ENCODE measurements at places on chromosomes 6 and 20. TPM values are rescaled to one million over a fixed set of nuclear protein-coding genes. Genes with fewer than 3 reads are reported as not detected.
A peak's percentile ranks its signal among the peaks of the same experiment; 100 is the strongest.

- H3K27ac ChIP-seq, result peak overlapping the region; percentile 80
- H3K27me3 ChIP-seq, result no peaks in the 10 kb centered on the region
- H3K36me3 ChIP-seq, result peaks cover 44% of the 10 kb centered on the region
- peaks cover 71% of the 10 kb centered on the region for H3K4me1 ChIP-seq
Measured at GRCh38 chr6:35299674-35300073, 2.1 kb downstream of the DEF6 start.

TFAP2D gene
- total RNA-seq, result not detected

THEMIS gene
- 71.3 TPM for total RNA-seq

DNA sequence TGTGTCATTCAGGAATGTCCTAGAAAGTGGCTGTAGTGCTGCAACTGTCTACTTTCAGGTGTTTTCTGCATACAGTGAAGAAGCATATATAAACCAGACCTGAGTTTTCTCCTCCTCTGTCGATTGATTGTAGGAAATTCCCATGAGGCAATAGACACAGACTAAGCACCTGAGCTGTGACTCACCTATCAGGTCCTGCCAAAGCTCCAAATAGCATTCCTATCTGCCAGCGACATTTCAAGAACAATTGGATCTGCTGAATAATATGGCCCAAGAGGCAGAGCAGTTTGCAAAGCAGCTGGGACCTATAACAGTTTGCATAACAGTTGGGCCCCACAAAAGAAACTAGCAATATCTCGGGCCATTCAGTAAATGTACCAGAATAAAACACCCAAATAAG lies 360.4 kb downstream of the HAO1 start:
- no peak for DNase-seq
- no peak overlapping the region for H3K27ac ChIP-seq
- no peaks in the 10 kb centered on the region for H3K4me1 ChIP-seq
- H3K4me3 ChIP-seq, result no peak overlapping the region

TDRD6 gene
- total RNA-seq, result 0.09 TPM

GRCh38 chr6:701700-702479 lies 9.0 kb upstream of the EXOC2 start:
- H3K36me3 ChIP-seq, result no peaks in the 10 kb centered on the region
- no peak for DNase-seq
- peaks cover 6% of the 10 kb centered on the region for H3K27me3 ChIP-seq
- no peak overlapping the region for H3K27ac ChIP-seq
- H3K4me3 ChIP-seq, result no peak overlapping the region

DNA sequence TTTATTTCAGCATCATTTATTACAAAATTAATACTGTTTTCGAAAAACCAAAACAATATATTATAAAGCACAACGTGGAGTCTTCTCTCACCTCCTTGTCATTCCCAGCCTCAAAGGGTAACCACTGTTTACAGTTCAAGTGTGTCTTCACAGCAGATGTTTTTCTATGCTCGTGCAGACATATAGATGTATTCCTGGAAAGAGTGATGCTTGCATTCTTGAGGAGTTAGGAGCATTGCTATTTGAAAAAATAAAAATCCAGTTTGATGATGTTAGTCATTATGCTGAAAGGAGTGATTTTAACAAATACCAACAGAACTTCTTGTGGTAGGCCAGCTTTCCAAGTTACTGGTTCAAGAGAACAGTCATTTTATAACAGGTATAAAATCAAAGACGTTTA lies 234.9 kb downstream of the BCKDHB start:
- H3K4me1 ChIP-seq, result no peaks in the 10 kb centered on the region
- H3K36me3 ChIP-seq, result no peaks in the 10 kb centered on the region
- H3K27ac ChIP-seq, result no peak overlapping the region
- no peak for DNase-seq

- H3K4me1 ChIP-seq, result no peaks in the 10 kb centered on the region
- H3K4me3 ChIP-seq, result no peak overlapping the region
- H3K36me3 ChIP-seq, result no peaks in the 10 kb centered on the region
- no peaks in the 10 kb centered on the region for H3K27me3 ChIP-seq
- no peak overlapping the region for H3K27ac ChIP-seq
- no peak for DNase-seq
Measured at GRCh38 chr6:61100072-61100471, 1186.0 kb downstream of the KHDRBS2 start.

DNA sequence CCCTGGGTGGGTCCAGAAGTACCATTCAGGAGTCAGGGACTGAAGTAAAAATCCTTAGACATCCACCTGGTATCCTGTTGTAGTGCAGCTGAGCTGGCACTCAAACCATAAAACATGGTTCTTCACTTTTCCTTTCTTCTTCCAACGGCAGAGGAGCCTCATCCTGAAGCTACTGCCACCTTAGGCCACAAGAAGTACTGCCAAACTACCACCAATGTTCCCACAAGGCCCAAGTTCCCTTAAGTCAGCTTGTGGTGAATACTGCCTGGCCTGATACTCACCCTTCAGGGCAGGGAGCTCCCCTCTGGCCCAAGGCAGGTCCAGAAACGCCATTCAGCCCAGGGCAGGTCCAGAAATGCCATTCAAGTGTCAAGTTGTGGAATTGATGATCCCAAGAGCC lies 1053.4 kb upstream of the CITED2 start:
- H3K4me1 ChIP-seq, result no peaks in the 10 kb centered on the region
- H3K36me3 ChIP-seq, result no peaks in the 10 kb centered on the region
- no peak overlapping the region for H3K4me3 ChIP-seq
- DNase-seq, result no peak
- H3K27me3 ChIP-seq, result no peaks in the 10 kb centered on the region

- no peak overlapping the region for H3K27ac ChIP-seq
- H3K4me1 ChIP-seq, result no peaks in the 10 kb centered on the region
- no peaks in the 10 kb centered on the region for H3K27me3 ChIP-seq
- H3K4me3 ChIP-seq, result no peak overlapping the region
Measured at GRCh38 chr20:61099806-61100205, 152.3 kb upstream of the CDH4 start.

TXLNB gene
- 11.2 TPM for total RNA-seq

GRCh38 chr20:19890445-19891051 lies 126.6 kb upstream of the NAA20 start:
- no peak overlapping the region for H3K4me3 ChIP-seq
- H3K27ac ChIP-seq, result no peak overlapping the region
- H3K27me3 ChIP-seq, result no peaks in the 10 kb centered on the region
- no peaks in the 10 kb centered on the region for H3K4me1 ChIP-seq
- DNase-seq, result no peak
- no peaks in the 10 kb centered on the region for H3K36me3 ChIP-seq

DNA sequence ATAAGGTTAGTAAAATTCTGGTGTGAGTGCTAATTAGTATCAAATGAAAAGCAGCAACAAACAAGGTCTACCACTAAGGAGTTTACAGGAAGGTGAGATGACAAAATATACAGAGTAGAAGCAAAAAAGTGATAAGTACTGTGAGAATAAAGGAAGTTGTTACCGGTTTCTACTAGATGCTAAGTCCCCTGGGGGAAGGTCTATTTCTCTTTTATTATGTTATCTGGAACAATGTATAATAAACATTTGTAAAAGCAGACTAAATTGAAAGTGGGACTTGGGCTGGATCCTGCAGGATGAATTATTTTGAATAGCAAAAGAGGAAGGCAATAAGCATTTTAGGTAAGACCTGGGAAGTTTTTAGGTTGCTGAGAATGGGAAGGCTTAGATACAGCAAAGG lies 158.7 kb upstream of the SLC22A16 start:
- H3K27ac ChIP-seq, result no peak overlapping the region
- H3K4me1 ChIP-seq, result no peaks in the 10 kb centered on the region
- no peaks in the 10 kb centered on the region for H3K27me3 ChIP-seq
- H3K4me3 ChIP-seq, result no peak overlapping the region

- H3K27ac ChIP-seq, result peak overlapping the region; percentile 9
- H3K36me3 ChIP-seq, result peaks cover 30% of the 10 kb centered on the region
- peaks cover 13% of the 10 kb centered on the region for H3K4me1 ChIP-seq
- H3K27me3 ChIP-seq, result no peaks in the 10 kb centered on the region
- DNase-seq, result no peak
- H3K4me3 ChIP-seq, result no peak overlapping the region
Measured at GRCh38 chr20:32333988-32334885, 23.9 kb upstream of the ASXL1 start.

DNA sequence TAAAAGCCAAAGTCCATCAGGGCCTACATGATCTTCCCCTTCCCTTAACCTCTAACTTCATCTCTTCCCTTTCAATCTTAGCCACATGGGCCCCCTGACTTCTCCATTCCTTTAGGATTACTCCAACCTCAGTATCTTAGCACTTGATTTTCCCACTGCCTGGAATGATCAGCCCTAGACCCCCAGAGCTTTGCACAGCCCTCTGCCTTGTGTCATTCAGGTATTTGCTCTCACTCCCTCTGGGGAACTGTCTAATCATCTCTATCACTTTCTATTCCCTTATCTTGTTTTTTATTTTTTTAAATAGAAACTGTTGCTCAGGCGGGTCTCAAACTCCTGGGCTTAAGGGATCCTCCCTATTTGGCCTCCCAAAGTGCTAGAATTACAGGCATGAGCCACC lies 13.3 kb upstream of the ZNFX1 start:
- DNase-seq, result no peak
- no peaks in the 10 kb centered on the region for H3K27me3 ChIP-seq
- no peak overlapping the region for H3K4me3 ChIP-seq
- no peak overlapping the region for H3K27ac ChIP-seq

- H3K36me3 ChIP-seq, result peaks cover 14% of the 10 kb centered on the region
- no peaks in the 10 kb centered on the region for H3K27me3 ChIP-seq
- H3K4me1 ChIP-seq, result no peaks in the 10 kb centered on the region
- DNase-seq, result no peak
- H3K4me3 ChIP-seq, result no peak overlapping the region
- H3K27ac ChIP-seq, result no peak overlapping the region
Measured at GRCh38 chr20:275791-276190, 14.8 kb downstream of the C20orf96 start.

GPX5 gene
- total RNA-seq, result not detected

All from thymus (tissue), 14 donors.